Lung microvascular endothelial cell (primary cell): ENCODE measurements at places on chromosomes 3 and 15.

DNA sequence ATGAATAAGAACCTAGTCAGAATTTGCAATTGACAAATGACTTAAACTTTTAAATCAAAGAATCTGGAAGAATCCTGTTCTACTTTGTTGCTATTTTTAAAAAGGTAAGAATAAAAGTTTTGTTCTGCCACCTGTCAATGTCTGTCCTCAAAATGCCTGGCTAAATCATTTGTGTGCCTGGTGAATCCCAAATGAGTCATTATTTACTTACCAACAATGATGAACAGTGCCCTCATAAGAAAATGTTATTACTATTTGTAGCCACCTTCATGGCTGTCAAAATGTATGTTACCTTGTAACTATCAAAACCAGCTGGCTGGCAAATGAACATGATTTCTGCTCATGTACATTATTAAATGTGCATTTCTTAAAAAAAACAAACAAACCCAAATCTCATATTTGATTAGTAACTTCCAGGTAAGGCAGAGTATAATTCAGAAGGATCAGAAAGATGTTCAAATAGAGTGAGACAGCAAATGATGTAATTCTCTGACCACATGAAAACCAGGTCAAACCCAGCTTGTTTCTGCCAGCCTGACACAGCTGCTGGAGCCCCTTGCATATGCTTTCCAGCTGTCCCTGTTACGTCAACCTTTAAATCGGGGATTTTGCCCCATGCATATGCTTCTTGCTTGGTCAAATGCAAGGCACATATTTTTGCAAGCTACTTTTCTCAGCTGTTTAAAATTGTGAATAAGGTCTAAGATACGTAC is 137.9 kb downstream of the SSR3 start:
- DNase-seq: no peak

DNA sequence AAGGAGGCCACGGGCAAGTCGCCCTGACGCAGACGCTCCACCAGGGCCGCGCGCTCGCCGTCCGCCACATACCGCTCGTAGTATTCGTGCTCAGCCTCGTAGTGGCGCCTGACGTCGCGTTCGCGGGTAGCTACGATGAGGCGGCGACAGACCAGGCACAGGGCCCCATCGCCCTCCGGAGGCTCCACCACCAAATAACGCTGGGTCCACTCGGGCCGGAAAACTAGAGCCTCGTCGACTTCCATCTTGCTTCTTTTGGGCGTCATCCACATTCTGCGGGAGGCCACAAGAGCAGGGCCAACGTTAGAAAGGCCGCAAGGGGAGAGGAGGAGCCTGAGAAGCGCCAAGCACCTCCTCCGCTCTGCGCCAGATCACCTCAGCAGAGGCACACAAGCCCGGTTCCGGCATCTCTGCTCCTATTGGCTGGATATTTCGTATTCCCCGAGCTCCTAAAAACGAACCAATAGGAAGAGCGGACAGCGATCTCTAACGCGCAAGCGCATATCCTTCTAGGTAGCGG is at the start of gene EPM2AIP1:
Gene EPM2AIP1 (minus strand): TSS at position 326 of the 520 bp plus-strand sequence. CDS start 54 bp downstream, at position 272.
- DNase-seq: no peak

- no peak for DNase-seq
These were observed 28.9 kb upstream of the PARL start for GRCh38 chr3:183913580-183913920.

GRCh38 chr3:30308131-30308530 is 298.3 kb upstream of the TGFBR2 start:
- DNase-seq: no peak

DNA sequence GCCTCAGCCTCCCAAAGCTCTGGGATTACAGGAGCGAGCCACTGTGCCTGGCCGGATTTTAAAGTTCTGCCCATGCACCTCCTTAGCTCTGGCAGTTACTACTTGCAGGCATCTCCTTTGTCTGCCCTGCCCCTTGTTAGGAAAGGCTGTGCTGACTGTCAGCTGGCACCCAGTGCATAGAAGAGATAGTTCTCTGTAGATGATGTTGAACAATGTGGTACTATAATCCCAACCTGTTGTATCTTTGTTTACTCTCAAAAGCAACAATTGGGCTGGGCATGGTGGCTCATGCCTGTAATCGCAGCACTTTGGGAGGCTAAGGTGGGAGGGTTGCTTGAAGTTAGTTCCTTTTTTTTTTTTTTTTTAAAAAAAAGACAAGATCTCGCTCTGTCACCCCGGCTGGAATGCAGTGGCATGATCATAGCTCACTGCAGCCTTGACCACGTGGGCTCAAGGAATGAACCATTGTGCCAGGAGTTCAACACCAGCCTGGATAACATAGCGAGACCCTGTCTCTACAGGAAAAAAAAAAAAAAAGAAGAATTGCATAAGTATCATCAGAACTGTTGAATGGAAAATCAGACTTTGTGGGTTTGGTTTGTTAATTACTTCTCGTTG is 30.6 kb downstream of the FLNB start:
- no peak for DNase-seq

GRCh38 chr15:47502041-47502440 is 215.3 kb upstream of the SEMA6D start:
- DNase-seq: no peak
